NCI-H446 treated with DMSO at 0.1 percent for 48 hours (cell line): ENCODE measurements at places on chromosomes 6 and 20.
A peak's percentile ranks its signal among the peaks of the same experiment; 100 is the strongest.

- DNase-seq: no peak
These were observed 345.0 kb downstream of the QKI start for GRCh38 chr6:163759542-163759941.

DNA sequence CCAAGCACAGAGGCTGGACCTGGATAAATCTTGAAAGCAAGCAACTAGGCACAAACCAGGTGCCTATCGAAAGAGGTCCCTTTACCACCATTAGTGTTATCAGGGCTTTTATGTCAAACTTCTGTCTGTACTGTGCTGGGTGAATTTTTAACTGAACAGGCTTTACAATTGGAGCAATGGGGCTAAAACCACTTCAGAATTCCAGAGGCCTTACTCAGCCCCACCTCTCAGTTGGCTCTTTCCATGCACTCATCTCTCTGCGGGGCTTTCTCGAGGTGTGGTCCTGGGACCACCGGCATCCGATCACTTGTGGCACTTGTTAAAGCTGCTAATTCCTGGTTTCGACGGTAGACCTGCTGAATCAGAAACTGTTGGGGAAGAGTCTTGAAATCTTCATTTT, 232.5 kb downstream of the SOX4 start:
- no peak for DNase-seq

GRCh38 chr6:49541936-49542335, 8.5 kb upstream of the C6orf141 start:
- no peak for DNase-seq

DNA sequence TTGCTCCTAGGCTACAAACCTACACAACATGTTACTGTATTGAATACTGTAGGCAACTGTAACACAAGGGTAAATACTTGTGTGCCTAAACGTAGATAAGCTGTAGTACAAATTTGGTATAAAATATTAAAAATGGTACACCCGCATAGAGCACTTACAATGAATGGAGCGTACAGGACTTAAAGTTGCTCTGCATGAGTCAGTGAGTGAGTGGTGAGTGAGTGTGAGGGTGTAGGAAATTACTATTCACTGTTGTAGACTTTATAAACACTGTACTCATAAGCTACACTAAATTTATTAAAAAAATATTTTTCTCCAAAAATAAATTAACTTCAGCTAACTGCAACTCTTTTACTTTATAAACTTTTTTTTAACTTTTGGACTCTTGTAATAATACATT, 391.6 kb downstream of the ADGRB3 start:
- DNase-seq: no peak

- DNase-seq: no peak
These were observed 151.8 kb upstream of the PRND start for GRCh38 chr20:4569865-4570264.

DNA sequence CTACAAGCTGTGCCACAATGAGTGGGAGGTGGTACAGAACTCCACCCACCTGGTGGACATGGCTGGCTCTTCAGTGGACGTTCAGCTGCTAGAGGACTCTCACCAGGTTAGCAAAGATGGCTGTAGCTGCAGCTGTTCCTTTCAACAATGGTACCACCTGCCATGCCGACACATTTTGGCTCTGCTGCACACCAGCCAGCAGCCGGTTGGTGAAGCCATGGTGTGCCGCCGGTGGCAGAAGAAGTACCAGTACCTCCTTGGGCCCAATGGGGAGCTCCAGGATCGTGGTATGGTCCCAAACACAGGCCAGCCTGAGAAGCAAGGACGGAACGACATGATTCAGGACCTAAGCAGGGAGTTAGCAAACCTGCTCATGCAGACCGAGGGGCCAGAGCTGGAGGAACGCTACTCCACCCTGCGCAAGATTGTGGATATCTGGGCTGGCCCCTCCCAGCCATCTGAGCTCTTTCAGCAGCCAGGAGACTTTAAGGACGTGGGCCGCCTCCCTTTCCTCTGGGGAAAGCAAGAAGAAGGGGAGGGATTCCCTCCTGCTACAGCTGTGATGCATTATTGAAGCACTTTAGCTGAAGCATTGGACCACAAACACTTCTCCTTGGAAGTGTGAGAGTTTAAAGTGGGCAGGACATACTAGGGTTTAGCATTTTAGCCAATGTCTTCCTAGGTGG, 2.8 kb upstream of the ZSWIM1 start:
- no peak for DNase-seq

- no peak for DNase-seq
These were observed 476 bp upstream of the CLIC5 start for GRCh38 chr6:46016063-46016608.

DNA sequence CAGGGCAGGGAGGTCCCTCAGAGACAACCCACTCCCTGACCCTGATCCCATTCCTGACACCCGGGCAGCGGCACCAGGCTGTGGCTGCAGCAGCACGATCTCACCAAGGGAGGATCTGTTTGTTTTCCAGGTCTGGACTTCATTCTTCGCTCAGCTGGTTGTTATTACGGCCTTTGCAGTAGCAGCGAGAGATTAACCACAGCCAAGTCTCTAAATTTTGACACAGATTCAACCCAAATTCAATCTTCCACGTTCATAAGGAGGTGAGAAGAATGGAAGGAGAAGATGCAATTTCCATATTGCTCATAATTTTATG, 91.1 kb upstream of the THBS2 start:
- DNase-seq: no peak

- DNase-seq: peak; percentile 16
These were observed 108.2 kb upstream of the GMDS start for GRCh38 chr6:2353412-2354137.

- DNase-seq: no peak
These were observed 144.6 kb upstream of the MMS22L start for GRCh38 chr6:97427648-97428047.

- DNase-seq: no peak
These were observed 3.4 kb upstream of the MAFB start for GRCh38 chr20:40692240-40693011.

DNA sequence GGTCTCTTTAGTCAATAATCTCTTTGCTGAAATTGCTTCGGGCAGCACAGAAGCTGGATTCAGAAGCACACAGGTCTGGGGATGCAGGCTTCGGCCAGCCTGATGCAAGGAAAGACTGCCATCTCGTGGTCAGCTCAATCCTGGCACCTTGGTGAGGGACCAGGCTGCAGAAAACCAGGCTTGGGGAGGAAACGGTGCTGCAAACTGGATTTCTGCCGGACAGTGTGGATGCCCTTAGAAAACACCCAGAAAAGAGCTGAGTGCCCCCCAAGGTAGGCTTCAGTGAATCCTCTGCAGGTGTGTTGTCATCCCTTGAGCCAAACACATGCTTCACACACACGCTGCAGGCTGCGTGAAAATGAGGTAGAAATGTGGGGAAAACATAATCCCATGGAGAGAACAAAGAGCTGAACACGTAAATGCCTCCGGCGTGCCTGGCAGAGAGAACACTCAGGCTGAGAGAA, 89.8 kb upstream of the PAX1 start:
- no peak for DNase-seq

DNA sequence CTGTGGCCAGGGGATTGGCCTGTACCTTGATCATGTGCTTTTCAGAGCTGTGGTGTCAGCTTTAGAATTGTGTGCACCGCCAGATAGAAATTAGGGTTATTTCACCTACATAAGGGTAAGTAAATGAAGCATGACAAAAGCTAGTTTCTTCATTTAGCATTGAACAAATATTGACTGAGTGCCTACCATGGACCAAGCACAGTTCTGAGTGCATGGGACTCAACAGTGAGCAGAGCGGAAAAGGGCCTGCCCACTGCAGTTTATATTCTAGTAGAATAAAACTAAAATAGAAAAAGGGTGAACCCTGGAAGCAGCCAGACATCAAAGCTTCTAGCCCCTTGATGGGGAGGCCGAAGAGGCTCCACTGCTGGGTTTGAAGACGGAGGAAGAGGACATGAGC, 25.6 kb downstream of the ECT2L start:
- no peak for DNase-seq

DNA sequence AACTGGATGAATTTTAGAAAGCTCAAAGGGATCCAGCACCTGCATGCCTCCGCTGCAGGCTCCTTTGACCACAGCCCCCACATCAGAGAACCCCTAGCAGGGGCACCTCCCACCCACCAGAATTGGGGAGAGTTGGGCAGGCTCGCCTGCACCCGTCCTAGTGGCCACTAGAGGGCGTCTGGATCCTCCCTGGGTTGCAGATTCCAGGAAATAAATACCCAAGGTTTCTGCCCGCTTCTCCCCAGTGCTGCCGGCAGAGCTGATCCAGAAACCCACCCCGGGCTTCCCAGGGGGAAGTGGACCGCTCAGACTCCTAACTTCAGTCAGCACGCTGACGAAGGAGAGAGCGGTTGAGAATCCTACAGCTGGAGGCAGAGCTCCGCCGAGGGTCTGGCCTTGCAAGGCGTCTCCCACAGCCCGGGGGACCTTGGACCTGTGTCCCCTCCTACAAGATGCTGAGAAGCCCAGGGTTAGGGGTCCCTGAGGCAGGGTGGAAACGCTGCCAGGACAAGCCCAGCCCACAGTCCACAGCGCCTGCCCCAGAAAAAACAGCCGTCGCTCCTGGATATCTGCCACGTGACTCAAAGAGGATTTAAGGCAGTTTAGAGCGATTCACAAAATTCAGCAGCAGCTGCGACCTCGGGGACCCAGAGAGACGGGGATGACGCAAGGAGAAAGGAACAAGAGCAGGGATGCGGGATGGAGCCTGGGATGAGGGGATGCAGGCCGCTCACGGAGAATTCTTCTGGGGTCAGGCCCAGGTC, 32.6 kb upstream of the PHACTR3 start:
- peak; percentile 58 for DNase-seq

DNA sequence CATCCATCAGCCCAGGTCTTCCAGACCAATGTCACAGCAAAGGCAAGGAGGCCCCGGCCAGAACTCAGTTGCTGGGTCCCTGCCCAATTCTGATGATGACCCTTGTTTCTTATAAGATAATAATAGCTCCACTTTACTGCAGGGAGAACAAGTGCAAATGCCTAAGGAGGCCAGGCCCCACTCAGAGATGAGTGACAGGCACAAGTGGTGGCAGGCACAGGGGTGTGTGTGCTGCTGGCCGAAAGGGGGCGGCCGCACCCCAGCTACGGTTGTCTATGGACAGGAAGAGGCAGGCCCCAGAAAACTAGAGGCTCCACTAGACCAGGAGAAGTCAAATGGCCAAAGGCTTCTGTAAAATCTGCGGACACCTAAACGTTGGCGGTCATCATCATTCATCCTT, 28.6 kb downstream of the GNAS-AS1 start:
- no peak for DNase-seq

DNA sequence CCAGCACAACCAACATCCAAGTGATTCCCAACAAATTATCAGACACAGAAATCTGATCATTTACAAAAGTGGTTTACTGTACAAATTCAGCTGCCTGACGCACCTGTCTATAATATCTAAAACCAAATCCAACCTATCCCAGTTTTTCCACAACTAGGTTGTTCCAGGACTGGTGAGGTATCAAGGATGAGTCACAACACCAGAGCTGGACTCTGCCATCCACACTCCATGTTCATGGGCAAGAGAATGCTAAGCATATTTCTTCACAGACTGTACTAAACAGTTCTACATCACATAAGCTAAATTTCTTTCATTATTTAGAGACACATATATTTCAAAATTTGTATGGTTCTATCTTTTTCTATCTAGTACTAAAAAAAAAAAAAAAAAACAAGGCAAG, 141.6 kb downstream of the BTBD9 start:
- DNase-seq: no peak

DNA sequence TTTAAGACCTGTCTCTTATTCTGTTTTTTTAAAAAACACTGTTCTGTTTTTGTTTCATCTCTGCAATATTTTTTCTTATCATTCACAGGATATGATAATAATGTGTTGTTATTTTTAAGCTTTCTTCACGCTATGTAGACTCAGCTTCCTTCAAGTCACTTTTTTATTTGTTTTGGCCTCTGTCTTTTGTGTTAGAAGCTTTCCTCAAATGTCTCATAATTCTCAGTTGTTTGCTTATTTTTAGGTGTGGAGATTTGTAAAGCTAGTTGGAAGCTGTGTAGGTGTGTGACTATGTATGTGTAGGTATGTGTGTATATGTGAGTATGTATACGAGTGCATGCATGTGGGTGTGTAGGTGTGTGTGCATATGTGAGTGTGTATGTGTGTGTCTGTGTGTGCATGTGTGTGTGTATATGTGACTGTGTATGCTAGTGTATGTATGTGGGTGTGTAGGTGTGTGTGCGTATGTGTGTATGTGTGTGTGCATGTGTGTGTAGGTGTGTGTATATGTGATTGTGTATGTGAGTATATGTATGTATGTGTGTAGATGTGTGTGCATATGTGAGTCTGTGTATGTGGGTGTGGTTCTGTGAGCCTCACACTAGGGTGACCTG, 16.3 kb upstream of the VEGFA start:
- no peak for DNase-seq

DNA sequence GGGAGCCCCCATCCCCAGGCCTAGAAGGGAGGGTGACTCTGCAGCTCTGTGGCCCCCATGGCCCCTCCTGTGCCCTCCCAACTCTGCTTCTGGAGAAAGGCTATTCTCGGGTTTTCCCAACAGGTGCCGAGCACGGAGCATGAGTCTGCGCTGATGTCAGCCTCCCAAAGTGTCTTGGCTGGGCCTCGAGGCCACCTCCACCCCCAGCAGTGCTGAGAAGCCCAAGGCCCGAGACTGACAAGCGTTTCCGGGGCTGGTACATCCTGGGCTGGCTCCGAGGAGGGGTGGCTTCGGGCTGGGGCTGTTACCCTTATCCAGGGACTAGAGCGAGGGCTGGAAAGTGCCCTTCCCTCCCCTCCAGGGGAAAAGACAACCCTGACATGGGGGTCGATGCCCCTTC, 60.2 kb upstream of the GATA5 start:
- no peak for DNase-seq

- DNase-seq: no peak
These were observed 97.2 kb downstream of the HDGFL1 start for GRCh38 chr6:22666586-22666985.

GRCh38 chr6:79296211-79296610, 61.7 kb upstream of the HMGN3 start:
- no peak for DNase-seq

- DNase-seq: no peak
These were observed 21.0 kb downstream of the NOL7 start for GRCh38 chr6:13635948-13636658.

GRCh38 chr20:13007596-13007995, 1.2 kb upstream of the SPTLC3 start:
- no peak for DNase-seq

- no peak for DNase-seq
These were observed 44.1 kb downstream of the GPX5 start for GRCh38 chr6:28569748-28570147.

- DNase-seq: peak; percentile 65
These were observed 86.8 kb upstream of the SNAP25 start for GRCh38 chr20:10131732-10132345.

DNA sequence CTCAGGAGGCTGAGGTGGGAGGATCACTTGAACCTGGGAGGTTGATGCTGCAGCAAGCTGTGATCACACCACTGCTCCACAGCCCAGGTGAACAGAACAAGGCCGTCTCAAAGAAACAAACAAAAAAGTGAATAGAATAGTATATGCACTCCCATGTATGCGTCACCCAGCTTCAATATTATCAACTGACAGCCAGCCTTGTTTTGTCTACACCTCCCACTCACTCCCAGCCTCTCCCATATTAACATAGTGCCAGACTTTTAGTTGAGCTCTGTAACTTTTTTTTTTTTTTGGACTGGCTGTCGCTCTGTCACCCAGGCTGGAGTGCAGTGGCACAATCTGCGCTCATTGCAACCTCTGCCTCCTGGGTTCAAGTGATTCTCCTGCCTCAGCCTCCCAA, 18.1 kb upstream of the ILRUN start:
- no peak for DNase-seq
